ENCODE measurements at places on chromosomes 4 and X. TPM values are rescaled to one million over a fixed set of nuclear protein-coding genes. Genes with fewer than 3 reads are reported as not detected.
A peak's percentile ranks its signal among the peaks of the same experiment; 100 is the strongest.

The PLS3 gene
- total RNA-seq = 22.0 TPM

The CHRNA9 gene
- total RNA-seq = not detected

The RBM46 gene
- not detected for total RNA-seq

The FGFBP2 gene
- total RNA-seq = not detected

The AR gene
- total RNA-seq = 2.9 TPM

The ATP1B4 gene
- total RNA-seq = not detected

The BMPR1B gene
- total RNA-seq = 2.7 TPM

- peak; percentile 69 for DNase-seq
- H3K27ac ChIP-seq = peak overlapping the region; percentile 95
- H3K4me3 ChIP-seq = peak overlapping the region; percentile 60
- H3K27me3 ChIP-seq = no peaks in the 10 kb centered on the region
- H3K4me1 ChIP-seq = no peaks in the 10 kb centered on the region
Measured at GRCh38 chrX:135345107-135345589, 35.9 kb downstream of the ETDC start.

- H3K27ac ChIP-seq = no peak overlapping the region
- H3K4me1 ChIP-seq = no peaks in the 10 kb centered on the region
- H3K27me3 ChIP-seq = no peaks in the 10 kb centered on the region
- no peaks in the 10 kb centered on the region for H3K36me3 ChIP-seq
- no peak overlapping the region for H3K4me3 ChIP-seq
Measured at GRCh38 chr4:81421346-81422218, 50.1 kb downstream of the RASGEF1B start.

DNA sequence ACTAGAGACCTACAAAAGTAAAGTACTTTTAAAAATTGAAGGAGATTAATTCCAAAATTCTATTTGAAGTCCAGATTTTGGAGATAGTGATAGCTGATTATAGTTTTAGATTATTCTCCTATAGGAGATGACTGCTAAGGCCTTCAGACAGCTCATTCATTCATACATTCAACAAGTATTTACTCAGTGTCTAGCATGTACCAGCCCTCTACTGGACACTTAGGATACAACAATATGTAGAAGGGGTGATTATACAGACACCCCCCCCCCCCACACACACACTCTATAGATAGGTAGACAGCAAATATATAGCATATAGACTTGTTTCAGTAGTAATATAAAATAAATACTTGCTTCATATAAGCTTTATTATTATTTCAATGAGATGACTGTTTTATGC is 60.4 kb upstream of the TAF9B start:
- H3K4me1 ChIP-seq = no peaks in the 10 kb centered on the region
- no peaks in the 10 kb centered on the region for H3K36me3 ChIP-seq
- H3K27ac ChIP-seq = no peak overlapping the region
- no peak overlapping the region for H3K4me3 ChIP-seq

- H3K27me3 ChIP-seq = no peaks in the 10 kb centered on the region
- no peak for DNase-seq
Measured at GRCh38 chr4:173181848-173182247, 13.2 kb downstream of the GALNT7 start.

DNA sequence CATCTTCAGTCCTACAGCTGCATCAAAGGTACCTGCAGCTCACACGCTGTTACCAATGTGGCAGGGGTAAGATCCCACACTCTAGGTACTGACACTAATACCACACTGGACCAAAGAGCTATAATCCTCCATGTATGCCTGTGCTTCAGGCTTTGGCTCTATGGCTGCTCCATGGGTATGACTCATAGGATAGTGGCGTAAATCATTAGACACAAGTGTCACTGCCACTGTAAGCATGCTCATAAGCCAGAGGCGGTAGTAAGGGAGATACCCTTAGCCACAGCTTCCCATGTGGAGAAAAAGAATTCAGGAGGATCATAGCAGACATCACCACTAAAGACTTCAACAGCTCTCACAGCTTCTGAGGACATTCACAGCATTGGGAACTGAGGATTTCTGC is 287.5 kb downstream of the ACTRT1 start:
- DNase-seq = no peak
- no peak overlapping the region for H3K4me3 ChIP-seq
- no peaks in the 10 kb centered on the region for H3K4me1 ChIP-seq
- no peaks in the 10 kb centered on the region for H3K36me3 ChIP-seq
- H3K27me3 ChIP-seq = no peaks in the 10 kb centered on the region
- H3K27ac ChIP-seq = no peak overlapping the region

GRCh38 chrX:101550751-101551379 is 518 bp downstream of the ARMCX1 start:
- H3K27me3 ChIP-seq = no peaks in the 10 kb centered on the region
- peak overlapping the region; percentile 40 for H3K4me3 ChIP-seq
- peak; percentile 49 for DNase-seq
- no peaks in the 10 kb centered on the region for H3K36me3 ChIP-seq
- no peaks in the 10 kb centered on the region for H3K4me1 ChIP-seq

GRCh38 chr4:169058312-169058711 is 48.3 kb upstream of the CBR4 start:
- no peaks in the 10 kb centered on the region for H3K36me3 ChIP-seq
- H3K27me3 ChIP-seq = no peaks in the 10 kb centered on the region
- no peak for DNase-seq
- H3K27ac ChIP-seq = no peak overlapping the region
- H3K4me1 ChIP-seq = no peaks in the 10 kb centered on the region

GRCh38 chrX:40871385-40872082 is 136.2 kb upstream of the MED14 start:
- no peak overlapping the region for H3K4me3 ChIP-seq
- no peaks in the 10 kb centered on the region for H3K27me3 ChIP-seq
- no peak overlapping the region for H3K27ac ChIP-seq
- DNase-seq = no peak

- H3K4me1 ChIP-seq = no peaks in the 10 kb centered on the region
- no peaks in the 10 kb centered on the region for H3K36me3 ChIP-seq
- no peak overlapping the region for H3K4me3 ChIP-seq
- no peak for DNase-seq
- no peak overlapping the region for H3K27ac ChIP-seq
Measured at GRCh38 chr4:12139296-12139695, 710.6 kb upstream of the HS3ST1 start.

- DNase-seq = no peak
- no peaks in the 10 kb centered on the region for H3K27me3 ChIP-seq
- no peak overlapping the region for H3K4me3 ChIP-seq
- no peaks in the 10 kb centered on the region for H3K36me3 ChIP-seq
- peaks cover 35% of the 10 kb centered on the region for H3K4me1 ChIP-seq
Measured at GRCh38 chr4:94525993-94526728, 74.4 kb downstream of the PDLIM5 start.

DNA sequence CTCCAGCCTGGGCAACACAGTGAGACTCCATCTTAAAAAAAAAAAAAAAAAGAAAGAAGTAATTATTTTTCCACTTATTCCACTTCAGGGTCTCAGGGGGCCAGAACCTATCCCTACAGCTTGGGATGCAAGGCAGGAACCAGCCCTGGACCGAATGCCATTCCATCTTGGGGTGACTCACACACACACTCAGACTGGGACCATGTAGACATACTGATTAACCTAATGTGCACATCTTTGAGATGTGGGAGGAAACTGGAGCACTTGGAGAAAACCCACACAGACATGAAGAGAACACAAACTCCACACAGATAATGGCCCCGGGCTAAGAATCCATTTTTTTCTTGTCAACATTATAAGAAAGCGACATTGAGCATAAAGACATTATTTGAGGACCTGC is 132.5 kb downstream of the PTTG2 start:
- H3K36me3 ChIP-seq = no peaks in the 10 kb centered on the region
- H3K27me3 ChIP-seq = no peaks in the 10 kb centered on the region
- H3K27ac ChIP-seq = no peak overlapping the region
- H3K4me1 ChIP-seq = peaks cover 17% of the 10 kb centered on the region
- no peak overlapping the region for H3K4me3 ChIP-seq

GRCh38 chrX:152313529-152314302 is 137.4 kb downstream of the GABRA3 start:
- no peak overlapping the region for H3K27ac ChIP-seq
- DNase-seq = no peak
- peaks cover 5% of the 10 kb centered on the region for H3K27me3 ChIP-seq

GRCh38 chr4:39102297-39102696 is 40.3 kb downstream of the KLHL5 start:
- H3K27ac ChIP-seq = no peak overlapping the region
- no peaks in the 10 kb centered on the region for H3K36me3 ChIP-seq
- H3K4me1 ChIP-seq = no peaks in the 10 kb centered on the region
- no peak overlapping the region for H3K4me3 ChIP-seq
- H3K27me3 ChIP-seq = no peaks in the 10 kb centered on the region

- peaks cover 4% of the 10 kb centered on the region for H3K27me3 ChIP-seq
- H3K36me3 ChIP-seq = no peaks in the 10 kb centered on the region
- peak overlapping the region; percentile 94 for H3K4me3 ChIP-seq
- no peak for DNase-seq
Measured at GRCh38 chr4:141133999-141134995, 1.0 kb upstream of the RNF150 start.

DNA sequence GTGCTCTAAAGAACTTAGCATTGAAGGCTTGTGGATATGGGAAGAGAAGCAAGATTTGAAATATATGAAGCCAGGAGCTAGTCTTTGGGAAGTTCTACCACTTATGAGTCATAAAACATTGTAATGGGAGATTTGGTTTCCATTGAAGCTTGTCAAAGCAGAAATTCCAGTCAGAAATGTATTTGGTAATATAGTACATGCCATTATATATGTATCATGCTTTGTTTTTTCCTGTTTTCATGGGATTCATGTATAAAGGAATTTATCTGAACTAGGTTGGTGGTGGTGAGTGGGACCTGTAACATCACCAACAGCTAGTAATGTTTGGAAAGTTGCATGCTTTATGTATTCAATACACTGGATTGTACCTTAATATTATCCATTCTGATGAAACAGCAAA is 14.6 kb upstream of the DCAF8L2 start:
- no peaks in the 10 kb centered on the region for H3K4me1 ChIP-seq
- H3K4me3 ChIP-seq = no peak overlapping the region
- H3K36me3 ChIP-seq = no peaks in the 10 kb centered on the region
- no peaks in the 10 kb centered on the region for H3K27me3 ChIP-seq
